ENCODE measurements at places on chromosomes 6 and 20.

- DNase-seq, result no peak
These were observed 18.1 kb downstream of the PLEKHG1 start for GRCh38 chr6:150617496-150618460.

- no peak for DNase-seq
These were observed 88.5 kb downstream of the PSMG4 start for GRCh38 chr6:3347247-3347646.

DNA sequence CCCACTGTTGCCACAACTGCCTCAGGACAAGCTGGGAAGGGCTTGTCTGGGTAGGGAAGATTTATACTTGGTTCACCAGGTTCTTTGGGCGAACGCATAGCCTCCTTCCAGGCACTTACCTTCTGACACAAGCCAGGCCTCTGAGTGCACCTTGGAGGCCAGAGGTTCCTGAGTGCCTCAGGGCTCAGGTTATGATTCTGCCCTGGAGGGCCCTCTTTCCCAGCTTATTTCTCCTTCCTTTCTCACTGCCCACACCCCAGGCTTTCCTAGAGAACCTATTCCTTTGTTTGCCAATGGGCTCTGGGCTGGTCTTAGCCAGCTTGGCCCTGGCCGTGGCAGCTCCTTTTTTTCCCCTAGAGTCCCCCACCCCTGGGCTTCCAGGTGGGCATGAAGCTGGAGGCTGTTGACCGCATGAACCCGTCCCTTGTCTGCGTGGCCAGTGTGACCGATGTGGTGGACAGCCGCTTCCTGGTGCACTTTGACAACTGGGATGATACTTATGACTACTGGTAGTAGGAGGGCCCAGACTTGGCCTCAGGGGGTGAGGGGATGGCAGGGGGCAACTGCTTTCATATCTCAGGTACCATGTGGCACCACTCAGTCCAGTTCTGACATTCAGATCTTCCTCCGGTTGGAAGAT is 25.0 kb downstream of the L3MBTL1 start:
- DNase-seq, result no peak

DNA sequence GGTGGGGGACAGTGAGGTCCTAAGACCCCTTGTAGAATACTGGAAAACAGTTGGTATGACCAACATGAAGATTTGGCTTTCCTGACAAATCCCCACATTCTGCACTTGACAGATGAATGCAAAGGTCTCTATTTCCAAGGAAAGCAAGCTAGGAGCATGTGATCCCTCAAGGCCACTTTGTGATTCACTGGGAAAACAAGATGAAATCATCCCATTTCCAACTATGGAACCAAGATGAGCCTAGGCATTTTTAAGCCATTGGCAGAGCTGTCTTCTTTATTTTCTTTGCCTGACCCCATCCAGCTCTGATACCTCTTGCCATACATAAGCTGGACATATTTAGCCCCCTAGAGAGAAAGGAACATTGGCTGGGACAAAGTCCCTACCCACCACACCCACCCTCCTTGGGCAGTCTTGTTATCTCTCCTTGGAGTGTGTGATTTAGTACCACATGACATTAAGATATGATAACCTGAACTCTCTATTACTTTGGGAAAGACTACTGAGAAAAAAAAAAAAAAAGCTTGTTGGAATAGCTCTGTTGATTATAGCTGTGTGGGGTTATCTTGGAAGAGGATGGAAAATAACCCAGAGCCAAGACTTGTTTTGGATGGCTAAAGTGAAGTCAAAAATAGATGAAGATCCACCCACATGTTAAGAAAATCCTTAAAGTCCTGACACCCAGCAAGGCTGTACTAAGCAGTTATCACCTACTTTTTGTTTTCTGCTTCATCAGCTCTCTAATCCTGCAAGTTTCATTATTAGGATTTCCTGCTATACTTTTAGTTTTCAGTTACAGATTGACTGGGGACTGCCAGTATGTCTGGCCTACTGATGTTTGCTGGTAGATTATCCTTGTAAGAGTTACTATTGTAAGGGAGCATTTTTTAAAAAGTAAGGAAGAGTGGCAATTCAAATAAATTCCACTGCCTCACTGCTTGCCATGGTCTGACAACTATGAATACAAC is 90.1 kb upstream of the PREP start:
- DNase-seq, result no peak

- DNase-seq, result peak; percentile 94
These were observed 3.9 kb upstream of the SOX4 start for GRCh38 chr6:21589352-21590345.
